NT2/D1 (cell line): ENCODE measurements at places on chromosomes 11 and 22.

DNA sequence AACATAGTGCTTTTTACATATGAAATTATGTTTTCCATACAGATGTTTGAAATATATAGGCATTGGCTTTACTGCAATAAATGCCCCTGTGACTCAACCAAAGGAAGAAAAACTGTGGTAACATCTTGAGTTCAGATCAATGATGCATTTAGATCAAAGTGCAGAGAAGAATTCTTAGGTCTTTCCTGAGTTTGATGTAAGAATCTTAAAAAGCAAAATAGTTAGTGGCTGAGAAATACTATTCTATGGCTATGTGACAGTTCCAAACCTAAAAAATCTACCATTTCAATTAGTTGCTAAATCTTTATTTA, 93.7 kb downstream of the SOX6 start:
- DNase-seq: no peak

GRCh38 chr11:17547051-17547577, at the start of gene OTOG:
TSS of gene OTOG (plus strand) at chr11:17547259. CDS start at chr11:17547373, 114 bp downstream.
- no peak for DNase-seq

- DNase-seq: no peak
Measured at GRCh38 chr22:24695561-24696511, 78.7 kb downstream of the PIWIL3 start.

DNA sequence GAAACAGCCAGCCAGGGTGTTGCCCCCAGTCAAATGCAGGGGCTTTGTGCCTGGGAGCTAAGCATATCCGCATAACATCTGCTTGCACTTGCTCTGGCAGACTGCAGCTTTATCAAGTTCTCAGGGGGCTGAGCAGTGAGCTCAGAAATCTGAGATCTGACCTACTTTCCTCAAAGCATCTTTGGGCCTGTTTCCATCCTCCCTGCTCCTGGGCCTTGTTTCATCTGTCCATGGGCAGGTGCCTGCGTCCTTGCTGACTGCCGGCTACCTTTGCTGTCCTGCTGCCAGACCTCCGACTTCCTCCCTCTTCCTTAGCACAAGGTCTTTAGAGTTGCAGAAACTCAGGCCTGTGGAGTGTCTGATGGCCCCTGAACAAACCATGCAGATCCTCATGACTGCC, 131.2 kb upstream of the B3GAT1 start:
- no peak for DNase-seq

GRCh38 chr22:29251981-29252911, 15.5 kb downstream of the RHBDD3 start:
- no peak for DNase-seq

DNA sequence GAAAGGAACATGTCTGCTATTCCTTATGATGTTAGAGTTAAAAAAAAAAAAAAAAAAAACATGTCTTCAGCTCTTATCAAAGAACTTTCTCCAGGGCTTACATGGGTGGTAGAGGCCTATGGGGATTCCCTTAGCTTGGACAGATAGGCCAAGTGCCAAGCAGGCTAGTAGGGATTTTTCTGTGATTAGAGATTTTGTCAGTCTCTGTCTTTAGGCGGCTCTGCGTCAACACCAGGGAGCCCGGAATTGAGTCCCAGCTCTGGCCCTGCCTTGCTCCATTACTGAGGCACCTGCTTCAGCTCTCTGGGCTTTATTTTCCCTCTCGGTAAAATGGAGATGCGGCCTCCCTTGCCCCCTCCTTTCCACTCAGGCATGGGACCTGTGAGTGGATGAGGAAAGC, 13.1 kb downstream of the CRY2 start:
- no peak for DNase-seq

- no peak for DNase-seq
Measured at GRCh38 chr22:35489239-35489638, 51.4 kb upstream of the RASD2 start.

GRCh38 chr11:116373104-116373944, 399.5 kb downstream of the BUD13 start:
- DNase-seq: no peak

GRCh38 chr11:120314861-120315260, 10.2 kb upstream of the TLCD5 start:
- DNase-seq: no peak

- DNase-seq: no peak
Measured at GRCh38 chr11:57485217-57485990, 25.1 kb downstream of the RTN4RL2 start.

- no peak for DNase-seq
Measured at GRCh38 chr22:44658311-44658953, 43.6 kb upstream of the PRR5 start.

- no peak for DNase-seq
Measured at GRCh38 chr11:64207256-64208085, 950 bp downstream of the FERMT3 start.

GRCh38 chr22:45207981-45208664, 32.6 kb downstream of the KIAA0930 start:
- DNase-seq: no peak

- DNase-seq: no peak
Measured at GRCh38 chr11:42812960-42813359, 498.8 kb upstream of the API5 start.

- DNase-seq: no peak
Measured at GRCh38 chr11:61698173-61698948, 18.2 kb downstream of the DAGLA start.

DNA sequence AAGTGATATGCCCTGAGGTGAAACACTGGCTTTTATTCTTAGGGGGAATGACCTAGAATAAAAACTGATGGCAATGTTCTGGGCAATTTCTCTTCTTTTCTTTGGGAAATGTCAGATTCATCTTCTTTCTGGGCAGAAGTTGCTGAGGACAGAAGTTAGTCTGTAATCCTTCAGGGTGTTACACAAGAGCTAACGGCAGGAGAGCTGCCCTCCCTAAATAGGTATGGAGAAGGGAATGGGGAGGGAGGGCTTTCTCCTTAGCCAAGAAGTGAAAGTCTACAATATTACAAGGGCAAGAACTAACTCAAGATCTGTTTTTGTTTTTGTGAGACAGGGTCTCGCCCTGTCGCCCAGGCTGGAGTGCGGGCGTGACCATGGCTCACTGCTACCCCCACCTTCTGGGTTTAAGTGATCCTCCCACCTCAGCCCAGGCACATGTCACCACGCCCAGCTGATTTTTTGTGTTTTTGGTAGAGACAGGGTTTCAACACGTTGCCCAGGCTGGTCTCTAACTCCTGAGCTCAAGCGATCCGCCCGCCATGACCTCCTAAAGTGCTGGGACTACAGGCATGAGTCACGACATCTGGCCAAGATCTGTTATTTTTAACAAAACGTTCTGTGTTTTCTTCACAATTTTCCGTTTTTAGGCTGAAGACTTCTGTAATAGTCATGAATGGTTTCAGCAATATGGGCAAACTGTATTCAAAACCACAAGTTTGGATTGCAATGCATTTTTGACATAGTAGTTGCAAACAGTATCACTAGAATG, 7.2 kb downstream of the PIWIL4 start:
- no peak for DNase-seq
